Left renal pelvis (tissue), 4 donors: ENCODE measurements at places on chromosomes 12 and 14. TPM values are rescaled to one million over a fixed set of nuclear protein-coding genes. Genes with fewer than 3 reads are reported as not detected.

PIWIL1 gene
- polyA plus RNA-seq, result 0.37 TPM

KCNH5 gene
- polyA plus RNA-seq, result 0.29 TPM

C14orf132 gene
- 32.1 TPM for polyA plus RNA-seq

SYT10 gene
- polyA plus RNA-seq, result 14.0 TPM

DNA sequence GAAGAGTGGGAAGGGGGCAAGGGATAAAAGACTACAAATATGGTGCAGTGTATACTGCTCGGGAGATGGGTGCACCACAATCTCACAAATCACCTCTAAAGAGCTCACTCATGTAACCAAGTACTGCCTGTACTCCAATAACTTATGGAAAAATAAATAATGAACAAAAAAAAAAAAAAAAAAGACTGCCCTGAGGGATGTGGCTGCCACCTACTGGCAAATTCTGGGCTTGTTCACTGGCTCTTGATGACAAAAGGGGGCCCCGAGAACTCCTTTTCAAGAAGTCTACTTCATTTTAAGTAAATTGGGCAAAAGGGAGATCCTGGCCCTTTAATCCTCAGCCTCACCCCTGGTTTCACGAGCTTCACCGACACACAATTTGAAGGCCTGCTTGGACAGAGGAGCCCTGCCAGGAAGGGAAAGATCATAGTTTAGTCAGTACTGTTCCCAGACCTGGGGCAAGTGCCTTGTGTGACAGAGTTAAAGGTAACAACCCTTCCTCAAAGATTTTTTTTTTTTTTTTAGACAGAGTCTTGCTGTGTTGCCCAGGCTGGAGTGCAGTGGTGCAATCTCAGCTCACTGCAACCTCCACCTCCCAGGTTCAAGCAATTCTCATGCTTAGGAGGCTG, 26.1 kb upstream of the STAC3 start:
- DNase-seq, result no peak

GRCh38 chr14:44940211-44940610, 21.5 kb downstream of the KLHL28 start:
- DNase-seq, result no peak

DNA sequence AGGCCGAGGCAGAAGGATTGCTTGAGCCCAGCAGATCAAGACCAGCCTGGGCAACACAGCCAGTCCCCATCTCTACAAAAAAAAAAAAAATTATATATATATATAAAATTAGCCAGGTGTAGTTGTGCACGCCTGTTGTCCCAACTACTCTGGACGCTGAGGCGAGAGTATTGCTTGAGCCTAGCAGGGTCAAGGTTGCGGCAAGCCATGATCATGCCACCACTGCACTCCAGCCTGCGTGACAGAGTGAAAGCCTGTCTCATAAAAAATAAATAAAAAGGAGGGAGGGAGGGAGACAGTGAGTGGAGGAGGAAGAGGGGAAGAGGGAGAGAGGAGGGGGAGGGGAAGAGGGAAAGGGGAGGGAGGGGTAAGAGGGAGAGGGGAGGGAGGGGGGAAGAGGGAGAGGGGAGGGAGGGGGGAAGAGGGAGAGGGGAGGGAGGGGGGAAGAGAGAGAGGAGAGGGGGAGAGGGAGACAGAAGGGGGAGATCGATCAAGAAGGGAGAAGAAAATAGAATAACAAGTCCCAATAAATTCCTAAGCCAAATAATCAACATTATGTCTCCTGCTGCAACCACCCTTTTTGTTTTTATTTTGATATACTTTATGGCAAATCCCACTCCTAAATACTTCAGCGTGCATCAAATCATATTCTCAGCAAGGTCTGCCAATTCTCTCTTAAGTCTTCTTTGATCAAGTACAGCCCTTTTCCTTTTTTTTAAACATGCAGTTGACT, 163.9 kb downstream of the MED13L start:
- no peak for DNase-seq

GRCh38 chr14:104998801-104999200, 13.2 kb downstream of the CLBA1 start:
- no peak for DNase-seq
